ENCODE measurements at places on chromosomes 12 and 14.

- no peak for DNase-seq
Measured at GRCh38 chr12:71721783-71722505, 32.7 kb upstream of the RAB21 start.

- DNase-seq = no peak
Measured at GRCh38 chr14:72118841-72119240, 186.6 kb downstream of the RGS6 start.

GRCh38 chr12:95054206-95054605, 19.2 kb downstream of the NR2C1 start:
- DNase-seq = no peak

DNA sequence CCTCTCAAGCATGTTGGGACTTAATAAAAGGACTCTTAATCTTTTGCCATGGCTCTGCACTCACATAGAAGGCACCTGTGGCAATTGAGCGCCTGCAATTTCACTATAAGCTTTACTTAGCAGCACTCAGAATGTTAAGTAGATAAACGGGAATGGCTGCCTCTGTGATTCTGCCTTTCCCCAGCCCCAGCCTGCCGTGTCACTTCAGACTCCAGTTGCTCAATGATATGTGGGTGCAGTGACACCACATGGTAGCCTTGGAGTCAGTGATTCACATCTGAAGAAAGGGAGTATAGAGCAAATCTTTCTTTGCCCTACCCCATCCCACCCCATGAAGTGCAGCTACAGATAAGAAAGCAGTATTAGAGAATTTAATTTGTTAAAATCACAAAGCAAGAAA, 96.1 kb downstream of the ZFC3H1 start:
- DNase-seq = no peak

DNA sequence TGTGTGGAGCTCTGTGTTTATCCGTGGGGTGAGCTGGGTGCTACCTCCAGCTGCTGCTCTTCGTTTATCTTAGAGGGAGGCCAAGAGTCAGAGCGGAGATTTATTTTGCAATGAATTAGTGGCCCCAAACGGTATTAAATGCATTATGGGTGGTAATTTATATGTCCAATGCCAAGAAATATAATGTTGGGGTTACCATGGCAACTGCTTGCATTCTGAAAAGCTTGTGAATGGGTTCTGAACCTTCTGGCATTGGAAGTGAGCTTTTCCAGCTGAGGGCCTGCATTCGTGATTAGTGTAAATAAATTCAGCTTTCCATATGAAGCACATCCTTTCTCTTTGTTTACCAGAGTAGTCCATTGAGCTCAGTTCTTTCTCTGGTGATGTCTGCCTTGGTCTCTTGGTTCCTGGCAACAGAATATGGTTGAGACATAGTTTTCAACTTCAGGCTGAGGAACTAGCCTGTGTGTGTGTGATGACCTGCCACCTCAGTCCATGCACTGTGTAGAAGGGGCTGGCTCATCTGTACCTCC, 51.8 kb downstream of the TRAF3 start:
- DNase-seq = no peak

GRCh38 chr12:5889381-5890047, 55.5 kb downstream of the ANO2 start:
- DNase-seq = no peak

- DNase-seq = no peak
Measured at GRCh38 chr12:77893918-77894317, 63.2 kb downstream of the NAV3 start.

DNA sequence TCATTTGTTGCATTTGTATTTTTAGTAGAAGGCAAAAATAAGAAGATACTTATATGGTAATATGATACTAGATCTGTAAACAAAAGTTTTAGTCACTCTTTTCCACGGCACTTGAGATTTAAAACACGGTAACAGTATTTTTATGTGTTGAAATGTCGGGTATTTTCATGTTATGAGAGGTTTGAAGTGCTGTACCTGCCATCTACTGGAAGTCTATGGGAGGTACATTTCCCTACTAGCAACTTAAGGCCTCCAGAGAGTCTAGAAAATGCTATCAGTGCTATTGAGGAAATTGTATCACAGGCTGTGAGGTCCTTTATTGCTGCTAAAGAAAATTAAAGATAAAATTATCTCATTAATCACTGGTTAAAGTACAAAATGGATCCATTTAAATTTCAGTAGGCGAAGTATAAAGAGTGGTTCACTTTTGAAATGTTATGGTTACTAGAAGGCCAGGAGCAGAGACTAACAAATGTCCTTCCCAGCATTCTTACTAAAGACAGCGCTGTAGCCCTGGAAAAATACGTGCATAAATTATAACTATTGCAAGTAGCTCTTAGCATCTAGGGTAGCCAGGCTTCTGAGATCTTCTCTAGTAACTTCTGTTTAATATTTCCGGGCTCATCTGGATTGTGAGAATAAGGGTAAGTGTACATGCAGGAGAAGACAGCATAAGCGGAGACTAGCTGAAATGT, 77.6 kb upstream of the PRKD1 start:
- DNase-seq = no peak

DNA sequence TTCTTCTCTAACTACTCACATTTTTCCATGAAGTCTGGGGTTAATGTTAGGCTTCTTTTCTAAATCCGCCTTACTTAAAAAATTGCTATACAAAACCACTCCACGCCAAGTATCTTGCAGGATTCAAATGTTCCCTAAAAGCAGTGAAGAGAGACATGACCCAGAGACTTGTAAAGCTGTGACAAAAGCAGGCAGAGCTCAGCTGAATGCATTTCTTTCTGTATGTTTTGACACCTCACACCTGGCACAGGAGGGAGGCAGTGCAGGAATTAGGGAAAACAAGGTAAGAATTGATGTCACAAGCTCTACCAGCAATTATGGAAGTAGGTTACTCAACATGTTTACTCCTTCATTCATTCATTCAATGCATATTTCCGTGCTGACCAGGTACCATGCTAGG, 295.0 kb downstream of the RPAP3 start:
- DNase-seq = no peak

GRCh38 chr14:100294963-100295330, 11.3 kb downstream of the SLC25A29 start:
- DNase-seq = no peak

GRCh38 chr12:99261256-99261655, 386.3 kb upstream of the GARIN6 start:
- DNase-seq = no peak

GRCh38 chr14:55201219-55202101, 10.1 kb upstream of the DLGAP5 start:
- no peak for DNase-seq

- peak; percentile 65 for DNase-seq
Measured at GRCh38 chr14:92680781-92681650, 67.4 kb downstream of the LGMN start.

DNA sequence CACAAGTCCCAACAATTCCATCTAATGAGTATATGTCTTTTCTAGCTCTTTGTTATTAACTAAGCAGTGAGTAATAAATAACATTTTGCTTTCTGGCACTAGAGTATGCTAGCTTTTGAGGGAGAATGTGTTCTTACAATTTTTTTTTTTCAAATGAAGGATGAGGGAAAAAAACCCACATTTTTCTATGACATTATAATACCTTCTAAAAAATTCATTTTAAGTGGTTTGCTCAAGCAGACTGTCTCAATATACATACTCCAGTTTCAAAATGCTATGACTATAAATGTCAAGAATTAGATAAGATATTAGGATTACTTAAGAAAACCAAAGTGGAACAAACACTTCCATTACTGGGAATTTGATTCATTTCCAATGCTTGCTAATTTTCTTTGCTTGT, 394.6 kb downstream of the C12orf75 start:
- DNase-seq = no peak

GRCh38 chr14:64857979-64858744, 21.5 kb downstream of the SPTB start:
- no peak for DNase-seq

- DNase-seq = no peak
Measured at GRCh38 chr12:98893675-98894411, 248.8 kb downstream of the APAF1 start.

DNA sequence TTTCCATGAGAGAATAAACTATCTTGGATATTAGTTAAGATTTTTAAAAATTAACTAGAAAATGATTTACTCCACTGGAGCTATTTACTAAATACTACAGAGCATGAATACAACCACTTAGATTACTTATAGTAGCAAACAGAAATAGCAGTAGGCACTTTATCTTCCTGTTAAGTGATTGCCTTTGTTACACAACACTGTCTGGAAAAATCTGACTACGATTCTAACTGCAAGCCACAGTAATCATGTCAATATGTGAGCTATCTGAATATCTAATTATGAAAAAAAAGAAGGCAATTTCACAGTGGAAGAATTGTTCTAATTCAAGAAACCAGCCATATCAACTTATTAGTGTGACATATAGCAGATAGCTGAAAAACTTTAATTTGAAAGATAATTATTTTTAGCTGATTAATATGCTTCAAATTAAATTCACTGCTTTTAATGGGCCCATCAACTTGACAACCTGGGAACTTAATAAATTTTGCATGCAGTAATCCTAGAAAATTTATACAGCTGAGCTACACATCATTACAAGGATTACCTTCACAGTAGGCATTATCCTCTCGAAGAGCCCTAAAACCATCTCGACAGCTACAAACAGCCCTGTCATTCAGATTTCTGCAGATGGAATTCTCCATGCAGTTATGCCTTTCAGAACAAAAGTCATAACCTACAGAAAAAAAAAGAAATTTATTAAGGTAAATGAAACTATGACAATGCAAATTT, 172.8 kb downstream of the NELL2 start:
- no peak for DNase-seq

DNA sequence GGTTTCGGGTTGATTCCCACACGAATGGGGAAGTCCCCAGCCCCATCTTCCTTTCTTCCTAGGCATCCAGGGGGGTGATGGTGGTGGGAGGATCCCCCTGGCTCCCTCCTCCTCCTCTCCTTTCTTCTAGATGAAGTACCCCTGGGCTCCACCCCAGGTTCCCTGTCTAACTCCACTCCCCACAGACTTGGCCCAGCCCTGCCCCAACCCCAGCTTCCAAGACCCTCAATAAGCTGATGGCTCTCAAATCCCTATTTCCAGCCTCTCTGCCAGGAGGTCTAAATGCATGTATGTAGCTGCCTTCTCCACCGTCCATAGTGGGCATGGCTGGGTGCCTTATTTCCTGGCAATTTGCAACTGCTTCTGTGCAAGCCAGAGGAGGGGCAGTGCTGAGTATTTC, 383.7 kb downstream of the BCL11B start:
- no peak for DNase-seq

- no peak for DNase-seq
Measured at GRCh38 chr14:22476005-22476751, 112.8 kb downstream of the DAD1 start.

- DNase-seq = no peak
Measured at GRCh38 chr12:76307083-76307482, 41.1 kb downstream of the BBS10 start.

DNA sequence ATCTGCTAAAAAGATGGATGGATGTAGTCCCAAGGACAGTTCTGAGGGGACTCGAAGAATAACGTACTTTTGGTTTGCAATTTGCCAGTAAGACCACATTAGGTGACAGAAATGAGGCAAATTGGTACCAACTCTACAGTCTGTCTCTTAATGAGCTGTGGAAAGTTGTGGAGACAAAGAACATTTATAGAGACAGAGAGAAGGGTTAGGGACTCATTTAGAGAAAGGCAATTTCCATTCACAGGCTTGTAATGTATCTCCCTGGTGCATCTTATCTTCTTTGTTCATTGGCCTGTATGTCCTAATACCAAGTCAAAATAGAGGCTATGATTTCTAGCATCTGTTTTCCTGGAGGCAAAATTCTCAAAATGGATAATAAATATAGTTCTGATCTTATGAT, 177.5 kb downstream of the ANO4 start:
- DNase-seq = no peak

DNA sequence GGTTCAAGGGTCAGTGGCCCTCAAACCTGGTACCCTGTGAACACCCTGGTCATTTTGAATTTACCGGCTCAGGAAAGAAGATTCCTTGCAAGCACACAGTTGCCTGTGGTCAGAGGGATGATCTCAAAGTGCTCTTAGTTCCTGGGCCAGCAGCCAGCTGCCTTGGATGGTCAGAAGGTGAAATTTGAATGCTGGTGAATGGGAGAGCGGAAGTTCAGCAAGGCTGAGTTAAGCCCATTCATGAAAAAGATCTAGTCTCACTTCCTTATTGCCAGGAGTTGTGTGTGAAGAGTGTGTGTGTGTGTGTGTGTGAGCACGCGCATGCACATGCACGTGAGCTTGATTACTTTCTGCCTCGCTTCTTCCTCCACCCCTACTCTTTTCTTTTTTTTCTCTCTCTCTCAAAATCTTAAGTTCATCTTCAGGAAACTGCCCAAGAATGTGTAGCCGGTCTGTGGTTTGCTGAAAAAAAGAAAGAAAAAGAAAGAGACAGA, 155.5 kb upstream of the CCND2 start:
- DNase-seq = no peak

DNA sequence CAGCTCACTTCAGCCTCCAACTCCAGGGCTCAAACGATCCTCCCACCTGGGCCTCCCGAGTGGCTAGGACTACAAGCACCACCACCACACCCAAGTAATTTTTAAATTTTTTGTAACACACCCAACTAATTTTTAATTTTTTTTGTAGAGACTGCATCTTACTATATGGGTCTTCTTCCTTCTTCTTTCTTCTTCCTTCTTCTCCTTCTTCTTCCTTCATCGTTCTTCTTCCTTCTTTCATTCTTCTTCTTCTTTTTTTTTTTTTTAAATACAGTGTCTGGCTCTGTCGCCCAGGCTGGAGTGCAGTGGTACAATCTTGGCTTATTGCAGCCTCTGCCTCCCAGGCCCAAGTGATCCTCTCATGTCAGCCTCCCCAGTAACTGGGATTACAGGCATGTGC, 965 bp upstream of the CREBL2 start:
- DNase-seq = no peak

DNA sequence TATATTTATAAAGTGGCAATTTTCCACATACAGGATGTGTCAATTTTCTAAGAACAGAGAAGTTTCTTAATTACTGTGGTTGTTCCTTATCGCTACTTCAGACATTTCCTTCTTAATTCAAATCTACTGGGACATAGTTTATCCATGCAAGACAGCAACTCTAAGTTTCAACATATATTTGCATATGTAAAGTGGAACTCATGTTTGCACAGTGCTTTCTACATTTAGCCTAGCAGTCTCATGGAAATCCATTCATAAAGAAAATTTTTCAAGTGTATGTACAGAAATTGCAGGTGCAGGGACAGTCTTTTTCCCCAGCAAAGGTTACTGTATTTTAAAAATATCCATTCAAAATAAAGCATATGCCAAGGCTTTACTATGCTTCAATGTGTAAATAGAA, 956.7 kb upstream of the SEL1L start:
- no peak for DNase-seq

- DNase-seq = no peak
Measured at GRCh38 chr12:49200919-49201594, 12.2 kb upstream of the TUBA1A start.

DNA sequence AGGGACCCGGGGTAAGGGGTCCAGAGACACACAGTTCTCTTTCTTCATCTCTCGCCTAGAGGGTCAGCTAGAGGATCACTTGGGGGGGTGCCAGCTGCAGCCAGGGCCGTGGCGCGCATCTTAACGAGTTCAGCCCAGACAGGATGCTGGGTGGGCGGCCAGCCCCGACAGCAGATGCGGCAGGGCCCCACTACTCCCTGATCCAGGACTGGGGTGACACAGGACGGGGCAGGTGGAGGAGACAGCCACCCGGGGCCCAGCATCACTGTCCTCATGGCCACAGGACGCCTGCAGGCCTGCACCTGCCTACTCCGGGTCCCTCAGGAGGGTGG, 12.8 kb downstream of the AKT1 start:
- DNase-seq = no peak

Data from activated effector memory CD4-positive, alpha-beta T cell treated with Interleukin-2 at 50 U/mL for 16 hours (primary cell).